ENCODE measurements at places on chromosomes 2 and 18.

GRCh38 chr2:10541775-10542432 is 93.8 kb upstream of the ODC1 start:
- no peak for DNase-seq

DNA sequence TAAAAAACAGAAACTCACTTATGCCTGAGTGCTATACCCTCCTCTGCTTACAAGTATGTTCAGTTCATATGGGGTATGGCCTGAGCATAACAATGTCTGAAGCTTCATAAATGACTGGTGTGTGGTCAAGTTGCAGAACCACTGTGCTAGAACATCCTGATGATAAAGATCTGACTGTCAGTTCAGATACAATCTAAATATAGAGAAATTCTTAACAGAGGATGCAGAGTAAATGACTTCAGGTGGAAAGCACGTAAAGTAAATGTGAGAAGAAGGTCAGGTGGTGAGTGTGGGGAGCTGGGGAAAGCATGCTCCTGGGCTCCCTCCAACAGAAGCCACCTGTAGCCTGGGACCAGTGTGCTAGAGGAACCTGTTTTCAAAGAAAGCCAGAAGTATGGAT is 926.2 kb downstream of the TSN start:
- DNase-seq = no peak

DNA sequence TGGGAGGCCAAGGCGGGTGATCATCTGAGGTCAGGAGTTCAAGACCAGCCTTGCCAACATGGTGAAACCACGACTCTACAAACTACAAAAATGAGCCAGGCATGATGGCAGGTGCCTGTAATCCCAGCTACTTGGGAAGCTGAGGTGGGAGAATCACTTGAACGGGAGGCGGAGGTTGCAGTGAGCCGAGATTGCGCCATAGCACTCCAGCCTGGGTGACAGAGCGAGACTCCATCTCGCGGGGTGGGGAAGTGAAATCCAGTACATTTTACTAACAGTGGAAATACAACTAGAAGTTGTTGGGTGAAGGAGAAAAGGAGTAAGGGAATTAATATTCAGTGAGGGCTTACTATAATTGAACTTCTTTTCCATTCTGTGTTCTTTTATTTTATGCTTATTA is 13.2 kb upstream of the ENOSF1 start:
- no peak for DNase-seq

DNA sequence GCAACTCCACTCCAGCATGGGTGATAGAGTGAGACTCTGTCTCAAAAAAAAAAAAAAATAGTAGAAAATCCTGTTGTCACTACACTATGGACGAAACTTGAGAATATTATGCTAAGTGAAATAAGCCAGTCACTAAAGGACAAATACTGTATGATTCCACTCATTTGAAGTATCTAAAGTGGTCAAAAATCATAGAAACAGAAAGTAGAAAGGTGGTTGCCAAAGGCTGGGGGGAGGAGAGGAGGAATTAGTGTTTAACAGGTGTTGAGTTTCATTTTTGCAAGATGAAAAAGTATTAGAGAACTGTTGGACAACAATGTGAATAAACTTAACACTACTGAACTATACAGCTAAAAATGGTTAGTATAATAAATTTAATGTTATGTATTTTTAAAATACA is 18.8 kb upstream of the RMP24 start:
- no peak for DNase-seq

- no peak for DNase-seq
Observed at GRCh38 chr2:206881708-206882410, 57.5 kb upstream of the CPO start.

Data from AG08396 (cell line).